ENCODE measurements at places on chromosomes 13 and 19. TPM values are rescaled to one million over a fixed set of nuclear protein-coding genes. Genes with fewer than 3 reads are reported as not detected.

ATP1A3 gene
- total RNA-seq: 0.19 TPM

TMEM272 gene
- 0.10 TPM for total RNA-seq

GRCh38 chr13:109983447-109983846 is 197.1 kb upstream of the IRS2 start:
- DNase-seq: no peak

GRCh38 chr19:7909471-7910067 is 5.1 kb upstream of the TGFBR3L start:
- no peak for DNase-seq

DNA sequence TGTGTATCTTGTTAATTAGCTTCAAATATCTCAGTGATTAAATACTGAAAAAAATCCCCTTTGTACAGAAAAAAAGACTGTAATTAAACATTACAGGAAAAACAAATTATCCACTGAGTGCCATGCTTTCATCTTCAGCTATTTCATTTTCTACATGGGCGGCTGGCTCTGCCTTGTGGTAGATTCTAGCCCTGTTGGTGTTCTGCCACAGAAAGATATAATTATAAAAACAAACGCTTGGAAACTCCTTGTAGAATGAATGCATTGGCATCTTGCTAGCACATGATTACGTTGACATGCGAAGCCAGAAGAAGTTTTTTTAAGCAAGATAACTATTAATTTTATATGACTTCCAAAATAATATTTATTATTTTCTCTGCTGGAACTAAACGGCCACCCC is 496.8 kb downstream of the MYO16 start:
- DNase-seq: no peak

OR7A17 gene
- total RNA-seq: not detected

CDX2 gene
- total RNA-seq: not detected

TMEM147 gene
- 52.4 TPM for total RNA-seq

YJEFN3 gene
- 3.7 TPM for total RNA-seq

DNA sequence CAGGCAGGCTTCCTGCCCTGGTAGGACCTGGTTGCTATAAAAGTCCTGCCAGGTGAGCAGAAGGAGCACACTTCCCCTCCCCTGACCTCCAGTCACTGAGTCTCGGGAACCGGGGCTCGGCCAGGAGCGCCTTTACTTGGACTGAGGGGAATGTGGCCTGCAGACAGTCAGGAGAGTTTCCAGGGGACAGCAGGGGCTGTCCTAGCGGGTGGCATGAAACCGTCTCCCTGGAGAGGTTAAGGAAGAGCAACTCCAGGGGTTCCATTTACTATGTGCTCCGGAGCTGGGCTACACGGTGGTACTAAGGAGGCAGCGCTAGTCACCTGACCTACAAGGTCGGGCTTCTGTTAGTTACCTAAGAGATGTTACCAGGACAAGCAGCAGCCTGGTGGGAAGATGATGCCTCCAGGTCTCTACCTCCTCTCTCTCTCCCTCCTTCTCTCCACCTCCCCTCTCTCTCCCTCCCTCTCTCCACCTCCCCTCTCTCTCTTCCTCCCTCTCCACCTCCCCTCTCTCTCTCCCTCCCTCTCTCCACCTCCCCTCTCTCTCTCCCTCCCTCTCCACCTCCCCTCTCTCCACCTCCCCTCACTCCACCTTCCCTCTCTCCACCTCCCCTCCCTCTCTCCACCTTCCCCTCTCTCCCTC is 4.1 kb upstream of the CNOT3 start:
- no peak for DNase-seq
